ENCODE measurements at places on chromosomes 1 and 21.

GRCh38 chr1:246448373-246448772 lies 58.7 kb downstream of the SMYD3 start:
- DNase-seq, result no peak

- no peak for DNase-seq
These were observed 55.5 kb upstream of the RGS5 start for GRCh38 chr1:163258181-163258580.

DNA sequence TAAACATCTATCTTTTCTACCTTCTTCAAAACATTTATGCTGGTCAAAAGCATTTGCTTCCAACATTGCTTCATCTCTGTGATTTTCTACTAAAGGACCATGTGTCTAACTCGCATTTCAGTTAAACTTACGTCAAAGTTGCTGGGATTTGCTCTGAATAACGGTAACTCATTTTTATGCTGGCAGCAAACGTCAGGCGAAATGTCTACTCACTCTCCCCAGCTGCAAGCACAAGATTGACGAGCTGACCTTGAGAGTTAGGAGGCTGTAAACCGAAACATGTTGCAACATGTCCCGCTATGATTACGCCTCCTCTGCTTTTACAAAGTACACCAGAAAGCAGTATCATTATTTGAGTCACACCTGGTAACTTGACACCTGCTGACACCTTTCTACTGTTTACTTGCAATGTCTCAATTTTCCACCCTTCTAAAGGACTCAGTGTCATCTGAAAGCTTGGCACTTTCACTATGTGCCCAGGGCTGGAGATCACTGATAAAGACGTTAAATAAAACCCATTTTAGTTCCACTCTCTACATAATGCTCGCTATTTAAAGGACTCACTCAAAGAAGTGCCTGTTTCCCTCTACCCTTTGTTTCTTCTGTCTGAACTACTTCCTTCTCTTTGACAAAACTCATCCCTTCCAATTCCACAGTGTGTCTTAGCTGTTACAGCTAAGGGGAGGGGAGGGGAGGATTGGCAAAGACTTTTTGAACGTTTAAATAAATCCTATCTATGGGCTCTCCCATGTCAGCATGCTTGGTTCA lies 111.9 kb downstream of the PTPN14 start:
- DNase-seq, result no peak

DNA sequence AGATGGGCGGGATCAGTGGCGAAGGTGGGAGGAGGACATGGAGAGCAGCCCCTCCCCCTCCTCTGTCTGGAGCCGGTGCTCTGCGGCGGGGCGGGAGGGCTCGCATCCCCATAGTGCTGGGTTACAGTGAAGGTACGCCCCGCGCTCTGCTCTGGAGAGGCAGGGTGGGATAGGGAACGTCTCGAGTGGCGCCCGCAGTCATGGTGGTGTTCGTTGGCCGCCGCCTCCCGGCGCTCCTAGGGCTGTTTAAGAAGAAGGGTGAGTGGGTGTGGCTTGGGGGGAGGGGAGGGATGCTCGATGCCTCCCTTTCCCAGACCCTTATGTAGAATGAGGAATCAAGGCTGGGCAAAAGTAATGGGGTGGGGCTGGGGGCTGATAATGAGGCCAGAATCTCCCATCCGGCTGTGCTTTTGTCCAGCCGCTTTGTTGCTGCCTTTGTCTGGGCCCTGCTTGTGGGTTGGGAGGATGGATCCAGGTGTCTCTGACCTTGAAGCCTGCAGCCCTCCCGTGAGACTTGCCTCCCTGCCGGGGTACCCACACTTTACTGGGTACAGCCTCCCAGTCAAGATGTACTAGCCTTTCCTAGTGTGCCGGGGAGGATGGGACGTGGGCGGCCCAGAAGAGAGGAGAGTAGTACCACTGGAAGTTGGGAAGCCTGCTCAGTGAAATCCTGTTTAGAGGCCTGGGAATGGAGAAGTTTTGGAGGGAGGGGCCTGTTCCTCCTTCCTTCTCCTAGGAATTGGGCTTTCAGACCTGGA lies 51.4 kb downstream of the YARS1 start:
- no peak for DNase-seq

DNA sequence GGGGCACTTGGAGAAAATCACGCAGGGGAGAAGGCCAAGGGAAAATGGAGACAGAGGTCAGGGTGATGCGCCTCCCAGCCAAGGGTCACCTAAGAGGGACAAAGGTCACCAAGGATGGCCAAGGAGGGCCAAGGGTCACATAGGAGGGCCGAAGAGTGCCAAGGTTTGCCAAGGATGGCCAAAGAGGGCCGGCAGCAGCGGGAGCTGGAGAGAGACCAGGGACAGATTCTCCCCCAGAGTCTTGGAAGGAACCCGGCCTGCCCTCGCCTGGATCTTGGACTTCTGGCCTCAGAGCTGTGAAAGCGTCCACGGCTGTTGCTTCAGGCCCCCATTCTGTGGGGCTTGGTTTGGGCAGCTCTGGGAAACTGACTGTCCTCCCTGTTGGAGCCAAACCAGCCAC lies 25.6 kb upstream of the ARHGEF16 start:
- no peak for DNase-seq

DNA sequence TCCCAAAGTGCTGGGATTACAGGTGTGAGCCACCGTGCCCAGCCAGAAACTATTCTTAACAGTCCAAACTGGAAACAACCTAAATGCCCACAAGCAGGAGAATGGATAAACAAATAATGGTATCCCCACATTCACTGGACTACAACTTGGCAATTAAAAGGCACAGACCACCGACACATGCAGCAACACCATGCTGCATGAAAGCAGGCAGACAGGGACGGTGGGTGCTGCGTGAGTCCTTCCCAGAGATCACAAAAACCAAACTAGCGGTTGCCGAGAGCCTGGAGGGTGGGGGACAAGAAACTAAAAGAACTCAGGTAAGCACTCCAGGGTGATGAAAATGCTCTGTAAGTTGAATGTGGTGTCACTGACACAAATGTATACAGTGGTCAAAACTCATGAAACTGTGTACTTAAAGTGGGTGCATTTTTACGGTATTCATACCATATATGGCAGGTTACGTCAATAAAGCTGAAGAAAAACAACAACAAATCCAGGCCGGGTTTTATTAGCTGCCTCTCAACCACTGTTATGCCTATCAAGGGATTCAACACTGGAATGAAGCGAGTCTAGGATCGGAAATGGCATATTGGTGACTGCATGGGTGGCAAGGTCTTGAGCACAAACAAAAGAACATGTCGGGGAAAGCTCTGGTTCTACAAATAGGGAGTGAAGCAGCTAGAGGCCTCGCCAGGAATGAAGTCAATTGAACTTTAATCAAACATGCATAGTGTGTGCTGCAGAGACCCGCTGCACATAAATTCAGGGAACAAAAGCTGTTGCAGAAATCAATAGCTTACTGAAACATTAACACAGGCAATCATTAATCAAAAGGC lies 52.4 kb downstream of the SLC45A1 start:
- DNase-seq, result no peak

All from cortex of kidney (tissue), 1 donor.